ENCODE measurements at places on chromosomes 7 and 10.

GRCh38 chr7:50272808-50273207 lies 31.7 kb upstream of the IKZF1 start:
- no peak for DNase-seq

DNA sequence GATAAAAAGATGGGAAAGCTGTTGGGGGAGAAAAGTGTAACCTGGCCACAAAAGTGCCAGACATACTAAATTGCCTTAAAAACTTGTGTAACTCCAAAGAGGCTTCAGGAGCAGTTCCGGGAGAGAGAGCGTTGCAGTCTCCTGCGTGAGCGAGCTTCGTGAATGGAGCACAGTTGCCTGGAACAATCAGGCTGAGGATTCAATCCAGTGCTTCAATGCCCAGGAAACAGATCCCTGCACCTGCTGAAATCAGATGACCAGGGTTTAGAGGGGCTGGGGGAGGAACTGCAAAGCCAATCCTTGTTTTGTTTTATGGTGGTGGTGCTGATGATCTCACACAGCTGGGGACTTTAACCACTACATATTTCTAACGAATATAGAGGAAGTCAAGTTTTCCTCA lies 398.3 kb downstream of the DPP6 start:
- no peak for DNase-seq

DNA sequence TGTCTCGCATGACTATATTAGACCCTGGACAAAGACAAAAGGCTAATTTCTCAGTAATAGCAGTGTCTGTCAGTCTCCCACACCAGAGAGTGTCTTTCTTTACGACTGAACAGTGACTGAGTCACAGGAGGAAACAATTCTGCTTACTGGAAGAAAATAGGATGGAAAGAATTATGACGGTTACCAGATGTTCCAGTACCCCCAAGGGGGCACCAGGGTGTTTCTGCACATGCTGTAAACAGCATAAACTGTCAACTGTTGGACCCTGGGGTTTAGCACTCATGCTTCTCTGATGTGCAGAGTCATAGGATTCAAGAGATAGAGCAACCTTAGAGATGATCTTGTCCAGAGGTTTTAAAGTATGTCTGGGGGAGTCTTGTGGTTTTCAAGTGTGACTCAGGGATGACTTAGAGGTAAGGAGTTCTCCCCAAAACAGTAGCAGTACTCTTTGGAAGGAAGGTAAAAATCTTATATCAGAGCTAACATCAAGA lies 291.7 kb downstream of the THSD7A start:
- no peak for DNase-seq

- no peak for DNase-seq
These were observed 39.4 kb upstream of the SLC25A13 start for GRCh38 chr7:96361116-96361857.

GRCh38 chr7:12570534-12571461 lies at the start of gene SCIN:
SCIN (plus strand) TSS chr7:12570720; CDS start chr7:12570787, 67 bp downstream.
- DNase-seq = no peak

DNA sequence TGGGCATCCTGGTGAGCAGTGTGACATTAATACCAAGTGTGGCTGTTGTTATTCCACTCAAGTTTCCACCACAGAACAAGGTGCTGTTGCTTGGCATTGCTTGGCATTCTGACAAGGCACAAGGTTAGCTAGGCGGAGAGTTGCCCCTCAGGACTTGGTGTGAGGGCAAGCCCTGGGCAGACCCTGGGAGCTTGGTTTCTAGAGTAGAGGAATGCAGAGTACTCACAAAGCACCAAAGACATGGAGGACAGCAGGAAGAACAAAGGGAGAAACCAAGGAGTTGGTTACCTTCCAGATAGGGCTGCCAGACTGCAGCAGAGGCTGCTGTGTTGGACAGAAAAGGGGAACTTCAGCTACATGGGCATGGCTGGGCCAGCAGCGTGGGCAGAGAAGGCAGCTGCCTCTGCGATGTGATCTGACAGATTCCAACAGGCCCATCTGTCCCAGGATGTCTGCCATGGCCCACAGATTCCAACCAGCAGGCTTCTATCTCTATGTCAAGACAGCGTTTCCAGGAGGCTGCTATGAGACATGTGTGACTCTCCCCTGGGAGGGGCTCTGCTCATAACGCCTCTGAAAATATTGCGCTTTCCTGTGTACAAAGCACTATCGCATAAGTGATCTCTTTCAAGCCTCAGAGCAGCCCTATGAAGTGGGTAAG lies 1.8 kb downstream of the GOLGA7B start:
- DNase-seq = no peak

GRCh38 chr10:45495438-45496152 lies 121.6 kb downstream of the ALOX5 start:
- no peak for DNase-seq

DNA sequence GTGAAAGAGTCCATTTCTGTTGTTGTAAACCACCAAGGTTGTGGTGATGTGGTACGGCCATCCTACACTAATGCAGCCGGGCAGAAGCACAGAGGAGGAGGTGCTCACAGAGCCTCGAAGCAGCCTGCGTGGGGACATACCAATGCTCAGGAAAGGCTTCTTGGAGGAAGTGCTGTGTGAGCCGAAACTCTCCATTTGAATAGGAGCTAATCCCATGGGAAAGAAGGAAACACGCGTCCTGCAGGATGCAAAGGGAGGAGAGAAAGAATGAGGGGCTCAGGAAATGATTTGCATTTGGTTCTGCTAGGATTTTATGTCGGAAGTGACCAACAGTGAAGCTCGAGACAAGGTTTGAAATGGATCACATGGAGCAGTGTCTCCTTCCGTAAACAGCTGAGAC lies 477.9 kb upstream of the ANKRD30A start:
- DNase-seq = no peak

- DNase-seq = no peak
These were observed 201.6 kb downstream of the MBL2 start for GRCh38 chr10:52571018-52571417.

GRCh38 chr10:91022924-91023699 lies 102.2 kb upstream of the ANKRD1 start:
- DNase-seq = peak; percentile 72

- no peak for DNase-seq
These were observed 1310.5 kb upstream of the CELF2 start for GRCh38 chr10:9707216-9707615.
